ENCODE measurements at places on chromosomes 13 and 19. TPM values are rescaled to one million over a fixed set of nuclear protein-coding genes. Genes with fewer than 3 reads are reported as not detected.

The ADGRE1 gene
- polyA plus RNA-seq, result 0.10 TPM

The SULT2A1 gene
- polyA plus RNA-seq, result not detected

The GPR12 gene
- polyA plus RNA-seq, result not detected

The MEDAG gene
- polyA plus RNA-seq, result 0.90 TPM

The CABP5 gene
- 0.10 TPM for polyA plus RNA-seq

The IRGC gene
- not detected for polyA plus RNA-seq

The KIR2DL1 gene
- polyA plus RNA-seq, result 0.06 TPM

The GSX1 gene
- not detected for polyA plus RNA-seq

The HCST gene
- 3.0 TPM for polyA plus RNA-seq

The PEG3 gene
- 79.8 TPM for polyA plus RNA-seq

The CGB1 gene
- polyA plus RNA-seq, result not detected

The OR7D2 gene
- polyA plus RNA-seq, result 0.07 TPM
